ENCODE measurements at places on chromosomes 7 and 10.
A peak's percentile ranks its signal among the peaks of the same experiment; 100 is the strongest.

GRCh38 chr10:63383141-63383540, 82.6 kb downstream of the JMJD1C start:
- DNase-seq = no peak

DNA sequence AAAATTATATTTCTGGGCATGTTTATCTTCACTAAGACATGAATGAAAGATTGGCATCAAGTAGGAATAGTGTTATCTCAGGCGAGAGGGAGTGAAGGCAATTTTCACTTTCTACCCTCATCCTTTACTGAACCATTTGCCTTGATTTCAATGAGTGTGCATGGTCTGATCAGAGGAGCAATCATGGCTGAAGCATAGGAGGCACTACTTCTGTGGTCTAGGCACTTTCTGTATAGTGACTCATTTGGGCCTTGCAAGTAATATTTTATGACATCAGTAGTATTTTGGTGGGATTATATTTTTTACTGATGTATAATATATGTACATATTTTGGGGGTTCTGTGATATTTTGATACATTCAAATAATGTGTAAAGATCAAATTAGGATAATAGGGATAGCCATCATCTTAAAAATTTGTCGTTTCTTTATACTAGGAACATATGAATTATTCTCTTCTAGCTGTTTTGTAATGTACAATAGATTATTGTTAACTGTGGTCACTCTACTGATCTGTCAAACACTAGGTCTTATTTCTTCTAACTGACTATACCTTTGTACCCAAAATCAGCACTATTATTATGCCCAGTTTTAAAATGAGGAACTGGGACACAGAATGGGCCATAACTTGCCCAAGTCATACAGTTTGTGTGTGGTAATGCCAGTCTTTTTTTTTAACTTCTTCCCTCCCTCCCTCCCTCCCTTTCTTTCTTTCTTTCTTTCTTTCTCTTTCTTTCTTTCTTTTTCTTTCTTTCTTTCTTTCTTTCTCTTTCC, 101.9 kb downstream of the RAB11FIP2 start:
- no peak for DNase-seq

GRCh38 chr7:72099784-72100183, 312.4 kb downstream of the CALN1 start:
- no peak for DNase-seq

GRCh38 chr10:80407812-80408241, 524 bp upstream of the PRXL2A start:
- DNase-seq = no peak

DNA sequence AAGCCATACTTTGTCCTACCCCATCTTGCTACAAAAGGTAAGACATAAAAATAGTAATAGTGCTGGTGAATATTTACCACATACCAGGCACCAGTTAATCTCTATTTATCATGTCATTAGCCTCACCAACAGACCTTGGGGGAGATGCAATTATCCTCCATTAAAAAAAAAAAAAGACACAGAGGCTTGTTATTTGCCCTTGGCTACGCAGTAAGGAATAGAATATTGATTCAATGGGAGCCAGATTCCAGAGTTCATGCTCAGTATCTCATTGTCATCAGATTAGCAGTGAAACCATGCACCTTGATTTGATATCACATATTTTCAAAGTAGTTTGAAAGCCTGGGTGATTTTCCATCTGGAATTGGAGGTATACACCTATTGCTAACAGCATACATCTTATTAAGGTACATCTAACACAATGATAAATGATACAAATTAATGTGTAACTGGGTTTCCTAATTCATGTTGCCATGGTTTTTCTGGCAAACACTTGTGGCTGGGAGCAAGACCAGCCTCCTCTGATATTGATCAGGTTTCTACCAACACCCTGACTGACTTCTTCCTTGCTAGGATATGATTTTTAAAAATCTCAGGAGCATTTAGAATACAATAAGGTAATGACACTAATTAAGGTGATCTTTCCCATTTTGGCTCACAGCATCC, 67.1 kb upstream of the PRR15 start:
- no peak for DNase-seq

- no peak for DNase-seq
These were observed 1.4 kb downstream of the HTRA1 start for GRCh38 chr10:122462533-122463465.

DNA sequence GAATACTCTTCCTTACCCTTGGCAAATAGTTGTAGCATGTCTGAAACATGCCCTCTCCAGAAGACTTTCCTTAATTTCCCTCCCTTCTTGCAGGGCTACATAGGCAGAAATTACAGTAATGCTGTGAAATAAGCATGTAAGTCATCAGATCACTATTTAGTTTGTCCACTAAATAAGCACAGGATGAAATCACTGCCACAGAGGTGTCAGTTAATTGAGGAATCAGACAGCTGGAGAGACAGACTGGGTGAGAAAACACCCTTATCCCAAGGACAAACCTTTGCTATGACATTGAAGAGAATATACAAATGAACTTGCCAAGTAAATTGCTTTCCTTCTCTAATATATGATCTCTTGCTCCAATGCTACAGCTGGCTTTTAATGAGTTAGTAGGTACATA, 129.3 kb downstream of the CHRM2 start:
- DNase-seq = no peak

GRCh38 chr7:105036217-105037168, 22.5 kb downstream of the KMT2E start:
- DNase-seq = no peak

DNA sequence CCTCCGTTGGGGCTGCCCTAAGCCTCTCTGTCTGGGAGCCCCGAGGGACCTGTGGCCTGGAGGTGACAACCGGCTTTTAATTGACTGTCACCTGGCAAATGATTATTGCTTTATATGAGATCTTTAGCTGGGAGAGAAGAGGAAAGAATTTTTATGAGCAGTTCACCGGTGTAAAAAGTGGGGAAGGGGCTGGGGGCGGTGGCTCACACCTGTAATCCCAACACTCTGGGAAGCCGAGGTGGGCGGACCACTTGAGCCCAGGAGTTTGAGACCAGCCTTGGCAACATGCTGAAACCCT, 2.6 kb upstream of the COX19 start:
- no peak for DNase-seq

DNA sequence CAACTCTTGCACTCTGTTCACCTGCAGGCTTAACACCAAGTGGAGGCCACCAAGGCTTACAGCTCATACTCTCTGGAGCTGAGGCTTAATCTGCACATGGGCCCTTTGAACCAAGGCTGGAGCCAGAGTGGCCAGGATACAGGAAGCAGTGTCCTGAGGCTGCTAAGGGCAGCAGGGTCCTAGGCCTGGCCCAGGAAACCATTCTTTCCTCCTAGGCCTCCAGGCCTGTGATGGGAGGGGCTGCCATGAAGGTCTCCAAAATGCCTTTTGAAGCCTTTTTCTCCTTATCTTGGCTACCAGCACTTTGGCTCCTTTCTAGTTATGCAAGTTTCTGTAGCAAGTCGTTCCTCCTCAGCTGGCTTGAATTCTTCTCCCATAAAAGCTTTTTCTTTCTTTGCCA, 68.0 kb upstream of the GNAI1 start:
- DNase-seq = no peak

DNA sequence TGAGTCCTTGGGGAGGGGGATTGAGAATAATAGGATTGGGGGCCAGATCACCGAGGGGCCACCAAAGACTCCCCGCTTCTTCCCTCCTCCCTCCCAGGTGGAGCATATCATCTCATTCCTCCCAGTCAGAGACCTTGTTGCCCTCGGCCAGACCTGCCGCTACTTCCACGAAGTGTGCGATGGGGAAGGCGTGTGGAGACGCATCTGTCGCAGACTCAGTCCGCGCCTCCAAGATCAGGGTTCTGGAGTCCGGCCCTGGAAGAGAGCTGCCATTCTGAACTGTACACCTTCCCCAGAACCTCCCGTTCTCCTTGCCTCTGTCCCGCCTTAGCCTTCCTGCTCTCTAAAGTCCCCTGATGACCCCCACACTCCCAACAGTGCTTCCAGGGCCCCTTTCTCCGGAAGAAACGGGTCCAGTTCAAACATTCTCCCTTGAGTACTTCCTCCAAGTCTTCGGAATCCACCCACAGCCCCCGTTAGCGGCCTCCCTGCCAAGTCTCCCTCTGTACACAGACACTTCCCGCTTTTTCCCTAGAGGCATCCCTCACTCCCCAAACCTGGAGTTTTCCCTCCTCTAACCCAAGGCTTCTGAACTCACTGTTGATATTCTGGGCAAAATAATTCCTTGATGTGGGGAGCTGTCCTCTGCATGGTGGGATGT, 4.1 kb downstream of the FBXO24 start:
- DNase-seq = no peak

DNA sequence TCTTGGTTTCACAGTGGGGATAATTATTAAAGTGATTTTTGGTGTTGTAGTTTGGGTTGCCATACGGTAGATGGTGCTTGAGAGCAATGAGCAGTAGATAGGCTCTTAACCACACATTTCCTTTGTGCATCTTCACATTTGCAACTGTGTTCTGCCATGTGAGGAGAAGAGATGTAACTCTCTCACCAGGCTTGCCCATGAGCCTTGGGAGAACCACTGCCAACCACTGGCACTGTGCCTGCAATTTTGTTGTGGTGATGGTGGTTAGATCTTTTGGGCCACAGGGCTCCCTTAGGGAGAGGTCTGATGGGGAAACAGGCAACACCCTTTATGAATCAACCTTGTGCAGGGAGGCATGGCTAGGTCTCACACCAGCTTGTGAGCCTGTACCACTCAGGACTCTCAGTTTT, 204.3 kb downstream of the CCDC7 start:
- DNase-seq = no peak

- DNase-seq = peak; percentile 31
These were observed 5.8 kb upstream of the GGCT start for GRCh38 chr7:30510124-30511075.

DNA sequence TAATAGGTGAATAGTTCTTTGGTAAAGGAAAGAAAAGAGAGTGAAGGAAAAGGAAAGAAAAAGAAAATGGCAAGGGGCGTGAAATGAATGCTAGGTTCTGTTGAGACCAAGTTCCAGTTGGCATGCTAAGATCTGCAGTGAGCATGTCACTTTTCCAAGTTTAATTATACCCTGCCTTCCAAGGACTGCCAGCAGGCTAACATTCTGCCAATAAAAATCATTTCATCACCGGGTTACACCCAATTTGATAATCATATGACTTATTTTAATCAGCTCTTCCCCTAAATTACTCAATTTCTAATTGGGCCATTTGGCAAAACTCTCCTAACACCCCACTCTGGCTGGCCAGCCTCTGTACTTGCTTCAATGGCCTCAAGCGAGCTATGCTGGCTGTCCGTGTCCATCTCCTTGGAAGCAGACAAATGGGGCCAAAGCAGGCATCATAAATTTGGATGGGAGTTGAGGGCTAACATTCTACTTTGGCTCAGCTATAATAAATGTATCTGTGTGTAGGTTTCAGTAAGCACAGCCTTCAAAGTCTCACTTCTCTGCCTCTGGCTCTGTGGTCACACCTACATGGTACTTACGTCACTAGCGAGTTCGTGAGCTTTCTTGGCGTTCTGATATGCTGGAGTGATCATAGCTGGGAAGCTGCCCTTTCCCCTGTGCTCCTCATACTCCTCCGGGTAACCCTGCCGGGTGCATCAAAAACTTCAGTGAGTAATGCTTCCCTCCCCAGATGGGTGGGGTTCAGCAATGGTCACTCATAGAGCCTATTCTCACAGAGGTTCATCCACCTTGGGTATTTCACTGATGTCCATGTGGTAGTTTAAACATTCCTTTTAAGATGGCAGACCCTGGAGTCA, 17.3 kb downstream of the NRAP start:
- no peak for DNase-seq

DNA sequence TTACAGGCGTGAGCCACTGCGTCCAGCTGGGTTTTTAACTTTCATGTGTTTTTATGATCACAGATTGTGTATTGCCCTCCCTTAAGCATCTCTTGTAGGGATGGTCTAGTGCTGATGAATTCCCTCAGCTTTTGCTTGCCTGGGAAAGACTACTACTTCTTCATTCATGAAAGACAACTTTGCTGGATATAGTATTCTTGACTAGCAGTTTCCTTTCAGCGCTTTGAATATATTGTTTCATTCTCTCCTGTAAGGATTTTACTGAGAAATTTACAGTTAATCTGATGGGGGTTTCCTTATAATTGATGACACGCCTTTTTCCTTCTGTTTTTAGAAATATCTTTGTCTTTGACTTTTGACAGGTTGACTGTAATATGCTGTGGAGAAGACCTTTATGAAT, 33.2 kb downstream of the STK31 start:
- no peak for DNase-seq
